ENCODE measurements at places on chromosomes 6 and 20.
A peak's percentile ranks its signal among the peaks of the same experiment; 100 is the strongest.

- DNase-seq: no peak
Observed at GRCh38 chr20:17957505-17958363, 10.9 kb downstream of the SNX5 start.

DNA sequence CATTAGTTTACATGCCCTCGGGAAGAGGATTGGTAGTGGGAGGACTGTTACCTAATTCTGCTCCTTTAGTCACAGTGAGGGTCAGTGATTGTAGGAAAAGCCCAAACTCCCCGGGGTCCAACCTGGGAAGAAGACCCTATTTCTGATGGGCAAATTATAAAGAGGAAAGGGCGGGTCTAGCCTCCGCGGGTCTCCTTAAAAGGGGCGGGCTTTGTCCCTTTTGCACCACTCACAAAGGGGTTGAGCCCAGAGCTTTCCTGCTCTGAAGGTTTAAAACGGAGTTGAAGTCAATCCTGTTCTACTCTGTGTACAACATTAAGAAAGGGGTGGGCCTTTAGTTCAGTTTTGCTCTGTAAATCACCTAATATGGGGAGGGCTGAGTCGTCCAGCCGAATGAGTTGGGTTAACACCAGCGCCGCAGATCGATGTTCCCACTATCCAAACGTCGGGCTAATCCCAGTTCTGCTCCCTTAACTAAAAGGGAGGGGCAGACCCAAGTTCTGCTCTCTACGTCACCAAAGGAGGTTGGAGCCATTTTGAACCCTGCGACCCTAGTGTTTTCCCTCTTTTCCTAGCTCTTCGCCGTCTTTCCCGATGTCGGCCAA, 920 bp upstream of the RNF5 start:
- DNase-seq: no peak

DNA sequence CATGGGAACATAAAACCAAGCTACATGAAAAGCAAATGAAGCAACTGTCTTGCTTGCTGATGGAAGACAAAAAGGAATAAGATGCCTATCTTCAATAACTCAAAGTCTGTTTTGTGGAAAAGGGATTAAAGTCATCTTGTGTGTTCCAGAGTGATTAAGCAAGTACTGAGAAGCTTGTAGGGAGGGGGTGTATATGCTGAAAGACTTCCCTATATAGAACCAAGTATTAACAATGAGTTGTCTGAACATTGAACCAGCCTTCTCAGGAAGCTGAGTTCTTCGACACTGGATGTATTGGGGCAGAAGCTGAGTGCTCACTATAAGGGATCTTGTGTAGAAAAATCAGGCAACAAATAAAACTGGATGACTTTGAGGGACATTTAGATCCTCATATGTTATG, 451.8 kb downstream of the CD83 start:
- no peak for DNase-seq

- DNase-seq: no peak
Observed at GRCh38 chr6:117138425-117138824, 126.9 kb upstream of the VGLL2 start.

DNA sequence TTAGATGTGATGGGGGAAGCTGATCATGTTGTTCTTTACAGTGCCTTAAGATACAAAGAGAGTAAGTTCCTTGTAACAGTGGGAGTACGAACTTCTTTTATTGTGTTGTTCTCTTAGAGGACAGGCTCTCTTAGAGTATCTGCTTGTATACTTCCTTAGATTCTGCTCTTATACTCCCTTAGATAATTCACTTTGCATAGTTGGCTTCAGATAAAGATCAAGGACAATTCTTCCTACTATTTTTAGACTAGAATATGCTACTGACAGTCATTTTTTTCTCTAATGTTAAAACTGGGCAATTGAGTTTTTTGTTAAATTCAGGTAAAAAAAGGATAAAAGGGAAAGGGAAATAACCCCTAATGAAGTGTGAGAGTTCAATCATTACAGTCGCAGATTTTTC, 138.7 kb downstream of the MYB start:
- no peak for DNase-seq

GRCh38 chr6:167988945-167989841, 8.3 kb upstream of the KIF25 start:
- DNase-seq: no peak

DNA sequence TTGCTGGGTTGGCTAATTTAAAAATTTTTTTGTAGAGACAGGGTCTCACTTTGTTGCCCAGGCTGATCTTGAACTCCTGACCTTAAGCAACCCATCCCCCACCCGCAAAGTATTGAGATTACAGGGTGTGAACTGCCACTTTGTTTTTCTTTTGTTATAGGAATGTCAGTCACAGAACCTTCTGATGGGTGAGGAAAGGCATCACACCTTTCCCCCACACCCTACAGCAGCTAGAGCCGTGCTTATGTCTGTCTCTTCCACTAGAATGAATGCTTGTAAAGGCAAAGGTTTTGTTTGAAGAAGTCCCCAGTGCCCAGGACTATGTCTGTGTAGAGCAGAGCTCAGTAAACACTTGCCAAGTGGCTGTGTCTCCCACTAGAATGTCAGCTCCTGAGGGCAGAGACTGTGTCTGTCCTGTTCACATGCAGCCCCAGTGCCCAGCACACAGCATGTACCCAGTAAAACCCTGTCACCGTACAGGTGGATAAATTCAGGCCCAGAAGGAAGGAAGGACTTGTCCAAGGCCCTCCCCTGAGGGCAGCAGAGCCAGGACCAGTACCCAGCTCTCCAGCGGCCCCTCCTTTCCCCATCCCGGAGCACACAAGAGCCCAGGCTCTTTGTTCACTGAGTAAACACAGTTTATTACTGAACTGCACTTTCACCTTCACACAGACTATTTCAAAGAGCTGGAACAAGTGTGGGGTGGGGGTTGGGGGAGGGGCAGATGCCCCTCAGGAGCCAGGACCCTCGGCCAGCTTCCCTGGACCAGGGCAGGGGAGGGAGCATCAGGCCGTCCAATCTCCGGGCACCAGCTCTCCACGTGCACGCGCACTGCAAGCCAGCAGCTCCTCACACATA, 26.4 kb downstream of the COX4I2 start:
- DNase-seq: no peak

DNA sequence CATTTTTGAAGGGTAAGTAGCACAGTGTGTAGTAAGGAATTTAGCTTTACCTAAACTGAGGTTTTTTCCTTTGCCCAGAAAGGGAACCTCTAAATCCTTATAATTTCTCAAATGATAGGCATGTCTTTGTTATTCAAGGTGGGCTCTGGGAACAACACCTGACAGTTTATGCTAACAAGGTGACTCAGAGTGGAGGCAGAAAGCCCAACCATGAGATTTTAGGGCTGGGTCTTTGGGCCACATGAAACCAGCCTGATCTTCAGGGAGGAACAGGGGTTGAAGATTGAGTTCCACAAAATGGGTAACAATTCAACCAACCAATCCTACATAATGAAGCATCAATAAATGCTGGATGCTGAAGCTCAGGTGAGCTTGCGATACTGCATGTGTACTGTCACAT, 46.6 kb downstream of the PRSS35 start:
- DNase-seq: no peak

DNA sequence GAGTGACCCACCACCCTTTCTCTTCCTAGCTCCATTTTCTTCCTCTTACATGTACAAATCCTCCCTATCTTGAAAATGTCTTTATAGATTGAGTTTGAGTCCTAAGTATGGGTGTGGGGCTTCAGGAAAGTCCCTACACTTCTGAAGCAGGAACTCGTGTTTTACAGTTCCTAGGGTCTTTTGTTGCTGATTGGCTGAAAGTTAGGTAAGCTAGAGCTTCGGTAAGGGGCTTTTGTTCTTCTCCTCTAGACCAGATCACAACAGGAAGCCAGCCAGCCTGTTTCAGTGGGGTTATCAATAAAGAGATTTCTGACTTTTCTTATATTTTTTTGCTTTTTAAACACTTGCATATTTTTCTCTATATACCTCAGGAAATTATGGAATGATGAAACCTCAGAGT, 51.3 kb downstream of the CNR1 start:
- no peak for DNase-seq

GRCh38 chr20:50427719-50428083, 82.5 kb upstream of the PTPN1 start:
- DNase-seq: no peak

GRCh38 chr6:161108916-161109315, 117.3 kb downstream of the MAP3K4 start:
- no peak for DNase-seq

DNA sequence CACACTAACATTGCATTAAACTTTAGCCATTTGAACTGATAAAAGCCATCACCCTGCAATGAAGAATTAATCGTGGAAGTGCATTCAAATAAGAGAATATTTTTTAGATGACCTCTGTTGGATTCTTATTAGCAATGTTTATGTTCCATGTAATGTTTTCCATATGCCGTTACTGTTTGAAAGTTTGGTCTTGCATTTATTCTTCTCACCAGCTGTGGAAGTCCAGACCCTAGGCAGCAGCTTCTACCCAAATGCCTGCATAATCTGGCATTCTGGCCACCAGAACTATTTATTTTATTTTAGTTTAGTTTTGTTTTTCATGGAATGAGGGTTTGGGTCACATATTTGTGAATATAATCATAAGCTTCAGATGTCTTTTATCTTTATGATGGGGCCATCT, 140.4 kb downstream of the SAMD5 start:
- DNase-seq: no peak

- DNase-seq: no peak
Observed at GRCh38 chr6:113375950-113376846, 480.9 kb upstream of the MARCKS start.

GRCh38 chr6:31580807-31581433, 1.3 kb downstream of the LTB start:
- DNase-seq: peak; percentile 87

DNA sequence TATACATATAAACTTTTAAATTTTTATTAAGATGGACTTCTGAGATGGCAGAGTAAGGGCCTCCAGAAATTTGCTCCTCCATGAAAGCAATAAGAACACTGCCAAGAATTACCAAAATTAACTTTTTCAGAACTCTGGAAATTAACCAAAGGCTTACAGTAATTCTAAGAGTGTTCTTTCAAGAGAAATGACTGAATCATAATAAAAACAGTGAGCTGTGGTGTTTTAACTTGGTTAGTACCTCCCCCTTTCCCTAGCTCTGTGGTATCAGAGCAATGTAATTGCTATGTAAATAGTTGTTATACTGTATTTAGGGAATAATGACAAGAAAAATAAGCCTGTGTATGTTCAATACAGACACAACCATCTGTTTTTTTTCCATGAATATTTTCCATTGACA, 19.0 kb downstream of the HECA start:
- DNase-seq: no peak

DNA sequence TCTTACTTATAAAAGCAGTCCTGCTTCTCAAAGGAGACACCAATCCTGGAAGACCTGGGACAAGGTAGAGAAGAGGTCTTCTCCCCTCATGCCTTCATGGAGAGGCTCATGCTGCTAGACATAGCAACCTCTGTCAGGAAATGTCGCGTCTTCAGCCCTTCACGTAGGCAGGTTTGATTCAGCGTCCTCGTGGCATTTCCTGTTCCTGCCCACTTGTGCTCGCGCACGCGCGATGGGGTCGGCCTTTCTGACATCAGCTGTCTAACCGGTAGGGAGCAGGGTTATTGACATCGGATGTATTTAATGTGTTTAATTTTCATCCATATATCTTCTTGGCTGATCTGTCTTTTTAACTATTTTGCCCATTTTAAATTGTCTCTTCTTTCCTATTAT, 292.4 kb downstream of the THBS2 start:
- DNase-seq: no peak

DNA sequence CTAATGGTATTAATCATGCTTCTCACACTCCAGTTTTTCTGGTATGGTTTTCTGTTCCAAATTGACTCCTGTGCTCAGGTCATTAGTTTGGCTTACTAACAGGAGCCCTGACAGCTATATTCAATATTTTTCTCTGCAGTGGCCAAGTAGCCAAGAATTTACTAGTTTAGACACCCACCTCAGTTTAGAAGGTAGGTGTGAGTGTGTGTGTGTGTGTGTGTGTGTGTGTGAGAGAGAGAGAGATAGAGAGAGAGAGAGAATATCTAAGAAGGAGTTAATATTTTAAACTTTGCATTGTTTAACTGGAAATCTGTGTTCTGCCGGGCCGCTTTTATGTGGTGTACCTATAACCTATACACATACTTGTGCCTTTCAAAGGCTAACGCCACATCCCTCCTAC, 18.5 kb downstream of the JARID2 start:
- DNase-seq: no peak

- no peak for DNase-seq
Observed at GRCh38 chr6:10808376-10808775, 30.0 kb downstream of the MAK start.

GRCh38 chr6:3876101-3876500, 26.9 kb downstream of the FAM50B start:
- no peak for DNase-seq

GRCh38 chr20:52953020-52953419, 19.1 kb upstream of the TSHZ2 start:
- DNase-seq: no peak

DNA sequence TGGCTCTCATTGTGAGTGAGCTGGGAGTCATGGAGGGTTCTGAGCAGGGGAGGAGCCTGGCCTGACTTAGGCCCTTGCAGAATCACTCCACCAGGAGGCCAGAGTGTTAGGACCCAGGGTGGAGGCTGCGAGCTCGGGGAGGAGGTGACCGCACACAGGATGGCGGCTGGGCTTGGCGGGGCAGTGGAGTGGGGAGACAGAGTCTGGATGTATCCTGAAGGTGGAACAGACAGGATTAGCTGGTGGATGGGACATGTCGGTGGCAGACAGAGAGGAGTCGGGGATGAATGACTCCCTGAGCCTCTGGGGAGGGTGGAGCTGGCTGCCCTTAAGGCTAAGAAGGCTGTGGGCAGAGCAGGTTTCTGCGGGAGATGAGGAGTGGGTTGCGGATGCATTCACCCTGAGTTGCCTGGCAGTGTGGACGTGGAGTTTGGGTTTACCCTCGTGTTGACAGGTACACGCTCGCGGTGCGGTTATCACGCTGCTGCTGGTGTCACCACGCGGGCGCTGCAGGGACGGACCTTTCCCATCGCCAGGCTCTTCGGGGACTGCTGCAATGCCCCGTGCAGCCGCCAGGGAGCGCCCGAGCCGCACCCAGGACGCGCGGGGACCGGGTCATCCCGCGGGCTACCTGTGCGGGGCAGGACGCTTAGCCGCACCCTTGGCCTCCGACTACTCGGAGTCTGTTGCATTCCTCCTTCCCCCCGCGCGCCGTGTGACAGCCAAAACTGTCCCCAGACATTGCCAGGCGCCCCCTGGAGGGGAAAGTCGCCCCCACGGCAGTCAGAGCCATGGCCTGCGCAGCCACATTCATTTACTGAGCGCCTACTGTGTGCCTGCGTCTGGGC, 43.0 kb upstream of the PTGIS start:
- DNase-seq: peak; percentile 47
